Activated CD4-positive, alpha-beta T cell treated with anti-CD3 and anti-CD28 coated beads, Interleukin-2, Interleukin-4, amounts not matched to agents 100 ng/mL and 50 ng/mL, durations not matched to agents 16 hours and 8 hours (primary cell): ENCODE measurements at places on chromosomes 13 and 19.

DNA sequence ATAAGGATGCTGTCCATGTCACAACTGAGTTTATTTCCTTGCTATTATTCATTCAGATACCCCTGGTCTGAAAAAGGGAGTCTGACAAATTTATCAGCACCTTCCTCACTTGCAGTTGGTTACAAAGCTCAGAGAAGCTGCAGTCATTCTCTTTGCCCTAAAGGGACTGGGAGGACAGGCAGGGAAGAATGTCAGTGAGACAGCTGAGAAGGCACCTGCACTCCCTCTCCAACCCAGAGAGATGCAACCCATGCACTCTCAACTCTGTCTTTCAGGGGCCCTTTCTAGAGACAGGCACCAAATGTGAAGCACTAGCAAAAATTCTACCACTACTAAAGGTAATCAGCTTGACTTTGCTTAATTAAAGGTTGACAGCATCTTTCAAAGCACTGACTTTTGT is 83.3 kb downstream of the CRYL1 start:
- DNase-seq = no peak

DNA sequence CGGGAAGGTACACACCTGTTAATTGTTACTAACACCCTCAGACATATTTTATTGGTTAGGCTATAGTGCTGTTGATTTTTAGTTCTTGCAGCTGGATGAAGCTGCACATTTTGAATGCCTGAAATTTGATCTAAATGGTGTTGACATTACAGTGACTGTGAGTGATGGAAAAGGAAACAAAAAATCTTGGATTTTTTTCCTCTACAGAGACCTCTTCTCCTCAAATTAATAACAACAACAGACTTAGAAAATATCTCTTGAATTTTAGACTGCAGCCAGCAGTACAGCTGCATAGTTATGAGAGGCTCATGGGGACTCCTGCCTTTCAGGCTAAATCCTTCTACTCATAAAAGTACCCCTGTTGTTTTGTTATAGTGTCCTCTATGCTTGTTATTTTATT is 500.5 kb upstream of the SPRY2 start:
- no peak for DNase-seq

DNA sequence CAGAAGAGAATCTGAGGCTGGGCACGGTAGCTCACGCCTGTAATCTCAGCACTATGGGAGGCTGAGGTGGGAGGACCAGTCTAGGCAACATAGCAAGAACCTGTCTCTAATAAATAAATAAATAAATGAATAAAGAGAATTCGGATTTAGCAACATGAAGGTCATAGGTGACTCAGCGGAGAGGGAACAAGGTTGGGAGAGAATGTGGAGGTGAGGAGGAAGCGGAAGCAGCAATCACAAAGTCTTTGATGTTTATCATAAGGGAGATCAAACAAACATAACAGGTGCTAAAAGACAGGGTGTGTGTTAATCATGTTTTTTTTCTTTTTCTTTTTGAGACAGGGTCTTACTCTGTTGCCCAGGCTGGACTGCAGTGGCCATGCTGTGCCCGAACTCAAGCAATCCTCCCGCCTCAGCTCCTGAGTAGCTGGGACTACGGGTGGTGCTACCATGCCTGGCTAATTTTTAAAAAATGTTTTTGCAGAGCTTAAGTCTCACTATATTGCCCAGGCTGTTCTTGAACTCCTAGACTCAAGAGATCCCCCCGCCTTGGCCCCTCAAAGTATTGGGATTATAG is 16.3 kb downstream of the PBX4 start:
- no peak for DNase-seq

GRCh38 chr19:56167064-56167578 is 8.7 kb upstream of the GALP start:
- DNase-seq = no peak

- DNase-seq = no peak
Measured at GRCh38 chr13:42524487-42525034, 49.4 kb upstream of the TNFSF11 start.

GRCh38 chr13:34864671-34865070 is 77.4 kb upstream of the NBEA start:
- DNase-seq = no peak
